Stimulated activated CD8-positive, alpha-beta memory T cell treated with anti-CD3 and anti-CD28 coated beads, Interleukin-2, amount 100 ng/mL, for 1 hour (primary cell): ENCODE measurements at places on chromosomes 16 and 17.

GRCh38 chr17:230395-230770 is 48.9 kb upstream of the DOC2B start:
- no peak for DNase-seq

DNA sequence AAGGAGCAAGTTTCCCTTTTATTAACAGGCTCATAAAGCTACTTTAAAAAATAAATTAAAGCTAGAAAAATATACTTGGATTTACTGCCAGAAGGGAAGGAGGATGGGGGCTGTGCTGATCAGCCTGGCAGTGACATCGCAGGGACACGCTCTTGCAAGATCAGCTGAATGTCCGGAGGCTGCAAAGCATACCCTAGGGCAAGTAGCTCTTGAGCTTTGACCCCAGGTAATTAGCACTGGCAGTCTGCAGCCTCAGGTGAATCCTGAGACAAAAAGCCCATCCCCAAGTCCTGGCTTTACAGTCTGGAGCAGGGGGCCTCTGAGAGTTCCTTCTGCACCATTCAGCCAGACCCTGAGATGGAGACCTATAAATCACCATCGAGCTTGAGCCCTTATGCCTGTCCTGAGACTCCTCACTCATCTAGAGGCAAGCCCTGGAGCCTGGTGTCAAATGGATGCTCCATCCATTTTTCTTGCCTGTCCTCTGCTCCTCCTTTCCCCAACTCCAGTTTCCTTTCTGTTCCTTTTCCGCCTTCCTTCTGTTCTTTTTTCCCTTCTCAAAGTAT is 131.7 kb downstream of the TMEM114 start:
- DNase-seq = no peak

DNA sequence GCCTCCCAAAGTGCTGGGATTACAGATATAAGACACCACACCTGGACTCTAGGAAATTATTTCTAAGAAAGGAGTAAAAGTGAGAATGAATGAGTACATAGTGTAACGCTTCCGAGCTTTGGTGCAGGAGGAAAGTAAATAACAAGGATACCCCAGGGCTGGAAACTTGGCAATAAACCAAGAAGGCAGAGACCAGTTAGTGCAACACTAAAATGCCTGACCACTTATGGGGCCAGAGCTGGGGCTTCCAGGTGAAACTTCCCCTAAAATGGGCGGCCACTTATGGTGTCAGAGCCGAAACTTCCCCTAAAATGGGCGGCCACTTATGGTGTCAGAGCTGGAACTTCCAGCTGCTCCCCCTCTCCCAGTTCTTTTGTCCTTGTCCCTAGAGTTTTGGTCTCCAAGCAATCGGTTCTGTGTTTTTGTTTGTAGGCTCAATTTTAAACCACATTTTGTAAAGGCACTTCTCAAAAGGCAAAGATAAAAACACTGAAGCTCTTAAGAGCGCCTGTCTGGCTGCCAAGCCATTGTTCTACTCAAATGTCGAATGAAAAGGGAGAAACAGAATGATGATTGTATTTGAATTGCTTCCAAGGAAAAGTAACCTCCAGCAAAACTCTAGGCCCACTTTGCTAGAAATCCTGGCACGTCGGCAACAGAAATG is 63.9 kb downstream of the NXN start:
- no peak for DNase-seq

DNA sequence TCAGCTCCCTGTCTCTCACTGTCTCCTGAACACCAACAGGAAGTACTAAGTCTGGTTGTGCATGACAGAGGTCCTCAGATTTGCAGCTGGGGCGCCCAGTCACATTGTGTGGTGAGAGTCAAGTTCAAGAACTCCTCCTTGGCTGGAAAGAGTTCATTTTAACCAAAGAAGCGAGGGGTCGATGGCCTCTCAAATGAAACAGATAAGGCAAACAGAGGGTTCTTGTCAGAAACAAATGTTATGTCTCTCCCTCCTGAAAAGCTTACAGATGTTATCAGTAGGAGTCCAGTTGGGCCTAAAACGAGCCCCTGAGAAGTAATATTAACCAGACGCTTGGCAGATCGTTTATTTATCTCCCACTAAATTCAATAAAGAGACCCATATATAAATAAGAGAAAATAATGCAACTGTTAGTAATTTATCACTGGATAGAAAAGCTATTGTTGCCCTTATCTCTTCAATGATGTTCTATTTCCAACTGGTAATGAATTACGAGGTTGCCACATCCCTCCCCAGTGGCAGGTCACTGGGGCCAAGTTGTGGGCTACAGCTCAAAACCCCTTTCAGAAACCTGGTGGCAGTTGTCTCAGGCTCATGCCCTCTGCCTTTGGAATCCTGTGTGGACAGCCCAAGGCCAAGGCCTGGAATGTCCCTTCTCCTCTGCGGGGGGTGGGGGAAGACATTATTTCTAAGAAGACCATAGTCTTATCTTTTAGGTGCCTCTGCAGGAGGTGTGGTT is 307.5 kb upstream of the DYNLRB2 start:
- DNase-seq = no peak

DNA sequence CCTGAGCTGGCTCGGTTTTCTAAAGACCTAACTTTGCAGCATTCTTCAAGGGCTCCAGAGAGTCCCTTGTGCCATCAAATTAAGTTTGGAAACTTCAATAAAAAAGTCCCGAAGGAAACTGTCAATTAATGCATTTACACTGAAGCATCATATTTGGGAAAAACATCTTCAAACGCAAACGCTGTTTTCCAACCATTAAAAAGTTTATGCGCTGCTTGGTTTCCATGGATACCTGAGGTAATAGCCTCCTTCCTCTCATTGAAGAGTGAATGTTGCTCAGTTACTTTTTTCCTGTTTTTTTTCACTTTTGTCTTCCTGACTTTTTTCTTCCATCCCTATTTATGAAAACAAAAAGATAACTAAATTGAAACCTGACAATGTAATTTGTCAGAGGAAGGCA is 399.1 kb downstream of the MAF start:
- DNase-seq = no peak

- no peak for DNase-seq
These were observed 538.0 kb downstream of the CDH13 start for GRCh38 chr16:83164816-83165215.

- DNase-seq = no peak
These were observed 4.7 kb downstream of the LITAFD start for GRCh38 chr16:8886593-8887430.

- DNase-seq = no peak
These were observed 11.3 kb upstream of the CNOT1 start for GRCh38 chr16:58640949-58641348.

DNA sequence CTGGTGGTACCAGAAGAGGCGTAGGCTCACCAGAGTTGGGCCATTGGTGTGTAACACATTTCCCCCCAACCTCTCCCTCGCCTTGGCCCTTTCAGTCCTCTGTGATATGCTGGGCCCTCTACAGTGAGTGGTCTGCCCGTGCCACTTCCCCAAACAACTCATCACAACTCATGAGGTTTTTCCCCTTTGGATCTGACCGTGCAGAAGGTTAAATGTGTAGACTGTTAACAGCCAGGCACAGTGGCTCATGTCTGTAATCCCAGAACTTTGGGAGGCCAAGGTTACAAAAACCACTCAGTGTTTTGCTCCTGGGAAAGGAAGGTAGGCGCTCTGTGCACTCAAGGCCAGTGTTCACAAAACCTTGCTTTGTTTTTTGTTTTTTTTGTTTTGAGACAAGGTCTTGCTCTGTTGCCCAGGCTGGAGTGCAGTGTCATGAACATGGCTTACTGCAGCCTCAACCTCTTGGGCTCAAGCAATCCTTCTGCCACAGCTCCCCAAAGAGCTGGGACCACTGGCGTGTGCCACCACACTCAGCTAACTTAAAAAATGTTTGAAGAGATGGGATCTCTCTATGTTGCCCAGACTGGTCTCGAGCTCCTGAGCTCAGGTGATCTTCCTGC is 11.3 kb upstream of the CYB5B start:
- DNase-seq = no peak

GRCh38 chr16:89476811-89477261 is 13.5 kb downstream of the ANKRD11 start:
- no peak for DNase-seq

- no peak for DNase-seq
These were observed 27.2 kb downstream of the CNTNAP1 start for GRCh38 chr17:42709561-42709960.

GRCh38 chr16:27437946-27438345 is 36.0 kb downstream of the IL21R start:
- DNase-seq = no peak

DNA sequence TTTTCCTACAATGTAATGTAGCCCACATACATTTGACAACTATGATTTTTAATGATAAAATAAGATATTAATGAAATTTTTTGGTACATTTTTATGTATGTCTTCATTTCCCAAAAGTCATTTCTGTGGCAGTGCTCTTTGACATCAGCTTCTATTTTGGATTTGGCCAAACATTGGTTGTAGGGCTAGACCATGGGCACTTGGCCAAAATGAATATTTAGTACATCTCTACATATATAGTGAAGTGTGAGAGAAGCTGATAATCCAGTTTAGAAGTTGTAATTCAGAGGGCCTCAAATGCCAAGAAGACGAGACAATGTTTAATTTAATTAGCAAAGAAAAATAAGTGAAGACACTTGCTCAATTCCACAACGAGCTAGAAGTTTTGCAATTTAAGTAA is 724.9 kb upstream of the SOX9 start:
- DNase-seq = no peak

DNA sequence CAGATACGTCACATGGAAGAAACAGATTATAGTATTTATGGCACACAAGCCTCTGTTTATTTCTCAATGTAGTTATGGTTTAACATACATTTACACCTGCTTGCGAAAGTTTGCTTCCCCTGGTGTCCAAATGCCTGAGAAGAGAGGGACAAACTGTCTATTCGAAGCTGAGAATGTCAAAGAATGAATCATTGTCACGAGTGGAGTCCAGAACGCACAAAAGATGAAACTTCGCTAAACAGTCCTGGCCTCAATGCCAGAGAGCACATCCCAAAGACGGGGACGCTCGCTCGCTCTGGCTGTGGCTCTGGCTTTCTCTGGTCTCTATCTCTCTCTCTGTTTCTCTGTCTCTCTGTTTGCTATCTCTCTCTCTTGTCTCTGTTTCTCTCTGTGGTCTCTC is 298.8 kb downstream of the FOXL1 start:
- DNase-seq = no peak

DNA sequence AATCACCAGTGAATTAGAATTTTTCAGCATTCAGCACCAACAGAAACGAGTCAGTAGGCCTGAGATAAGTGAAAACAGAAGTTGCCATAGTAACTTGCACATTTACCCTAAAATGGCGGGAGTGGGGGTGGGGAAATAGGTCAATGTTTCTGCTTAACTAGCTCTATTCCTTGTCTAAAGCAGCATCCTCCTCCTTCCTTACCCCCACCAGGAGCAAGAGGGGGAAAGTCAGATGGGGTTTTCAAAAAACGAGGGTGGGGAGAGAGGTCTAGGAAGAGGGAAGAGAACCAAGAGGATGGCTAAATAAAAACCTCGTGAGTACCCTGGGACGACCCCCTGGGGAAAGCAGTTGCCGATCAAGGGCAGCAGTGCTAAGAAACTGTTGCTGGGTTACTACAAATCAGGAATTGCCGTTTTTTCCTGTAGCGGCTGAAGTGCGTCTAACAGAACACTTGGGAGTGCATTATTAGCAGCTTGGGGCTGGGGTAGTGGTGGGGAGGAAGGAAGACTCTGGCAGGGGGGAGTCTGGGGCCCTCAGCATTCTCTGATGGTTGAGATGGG is 34.4 kb upstream of the MNT start:
- no peak for DNase-seq

DNA sequence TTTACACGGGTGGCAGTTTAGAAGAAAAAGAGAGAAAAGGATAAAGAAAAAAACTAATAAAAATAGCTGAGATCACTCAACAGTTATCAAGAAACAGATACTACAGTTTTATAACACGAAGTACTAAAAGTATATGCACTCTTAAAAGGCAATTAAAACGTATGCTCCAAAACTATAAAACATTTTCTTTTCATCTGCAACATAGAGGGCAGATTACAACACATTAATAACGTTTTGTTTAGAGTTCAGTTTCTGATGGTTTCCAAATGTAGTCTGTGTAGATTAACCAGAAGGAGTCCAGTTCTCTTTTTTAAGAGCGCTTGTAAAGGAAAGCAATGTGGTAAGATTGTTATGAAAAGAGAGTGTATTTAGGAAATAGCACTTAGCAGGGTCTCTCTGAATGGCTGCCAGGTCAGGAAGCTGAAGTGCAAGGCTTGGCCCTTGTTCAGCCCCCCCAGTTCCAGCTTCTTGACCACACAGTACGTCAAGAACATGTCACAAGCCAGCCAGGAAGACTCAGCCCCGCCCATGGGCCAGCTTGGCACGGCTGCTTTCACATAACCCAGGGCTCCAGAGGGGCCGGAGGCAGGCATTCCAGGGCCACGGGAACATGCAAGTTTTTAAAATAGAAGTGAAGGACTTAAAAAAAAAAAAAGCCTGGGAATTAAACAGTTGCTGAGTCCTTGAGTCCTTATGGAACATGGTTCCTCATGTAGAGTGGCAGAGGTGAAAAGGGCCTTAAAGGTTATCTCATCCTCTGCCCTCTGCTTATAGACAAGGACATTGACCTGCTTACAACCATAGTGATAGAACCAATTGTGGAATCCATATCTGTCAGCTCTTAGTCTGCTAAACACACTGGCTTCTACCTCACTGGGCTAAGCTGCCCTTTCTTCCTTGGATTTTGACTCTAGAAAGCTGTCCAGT is 147.4 kb upstream of the TBX2 start:
- DNase-seq = peak; percentile 4

GRCh38 chr17:17783116-17783824 is 53.5 kb downstream of the SREBF1 start:
- DNase-seq = peak; percentile 29

DNA sequence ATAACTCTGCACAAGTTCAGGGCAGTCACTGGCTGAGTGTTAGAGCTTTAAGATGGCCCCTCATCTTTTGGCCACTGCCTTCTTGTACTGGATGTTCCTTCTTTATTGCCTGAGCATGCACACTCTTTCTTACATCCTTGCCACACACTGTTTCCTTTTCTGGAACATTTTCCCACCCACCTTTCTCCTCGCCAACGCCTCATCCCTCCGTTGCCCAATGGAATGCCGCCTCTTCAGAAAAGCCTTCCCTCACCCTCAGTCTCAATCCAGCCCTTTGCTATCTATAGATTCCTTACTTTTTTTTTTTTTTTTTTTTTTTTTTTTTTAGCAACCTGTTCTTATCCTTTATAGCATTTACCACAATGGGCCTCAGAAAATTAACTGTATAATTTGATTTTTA is 47.9 kb upstream of the RBFOX1 start:
- no peak for DNase-seq

DNA sequence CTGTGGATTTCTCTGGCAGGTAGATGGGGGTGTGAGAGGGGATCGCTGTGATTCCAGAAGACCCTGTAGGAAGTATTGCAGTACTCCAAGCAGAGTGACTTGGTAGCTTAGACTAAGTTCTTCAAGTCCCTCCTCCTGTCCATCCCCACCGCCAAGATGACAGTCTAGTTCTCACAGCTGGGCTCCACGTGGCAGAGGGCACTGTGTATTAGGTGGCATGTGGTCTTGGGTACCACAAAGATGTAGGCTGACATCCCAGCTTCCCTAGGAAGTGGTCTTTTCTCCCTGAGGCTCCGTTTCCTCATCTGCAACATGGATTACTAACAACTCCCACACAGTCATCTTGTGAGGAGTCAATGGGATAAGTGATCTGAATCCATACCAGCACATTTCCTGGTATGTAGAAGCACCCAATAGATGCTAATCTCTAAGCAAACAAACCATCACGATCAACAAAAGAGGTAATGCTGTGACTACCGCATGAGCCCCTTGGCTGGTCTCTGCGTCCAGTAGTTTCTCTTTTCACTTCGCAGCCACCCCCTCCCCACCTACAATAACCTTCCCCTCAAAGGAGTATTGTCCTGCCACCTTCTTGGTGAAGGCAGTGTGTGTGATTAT is 349.1 kb upstream of the EEF2KMT start:
- DNase-seq = no peak

- DNase-seq = no peak
These were observed 144.1 kb downstream of the RAB11FIP4 start for GRCh38 chr17:31535581-31535981.
